Hippocampal formation (tissue), 2 donors: ENCODE measurements at places on chromosomes 1 and 21.

DNA sequence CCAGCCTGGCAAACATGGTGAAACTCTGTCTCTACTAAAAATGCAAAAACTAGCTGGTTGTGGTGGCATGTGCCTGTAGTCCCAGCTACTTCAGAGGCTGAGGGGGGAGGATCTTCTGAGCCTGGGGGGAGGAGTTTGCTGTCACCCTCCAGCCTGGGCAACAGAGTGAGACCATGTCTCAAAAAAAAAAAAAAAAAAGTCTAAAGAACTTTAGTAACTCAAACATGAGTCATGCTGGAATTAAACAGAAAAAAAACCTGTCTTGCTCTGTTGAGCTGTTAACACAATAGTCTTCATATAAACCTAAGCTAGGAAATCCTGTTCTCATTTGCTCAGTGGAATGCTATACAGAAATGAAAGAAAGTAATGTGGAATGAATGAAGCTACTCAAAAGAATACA lies 16.7 kb upstream of the DISP1 start:
- no peak for DNase-seq

GRCh38 chr1:8083739-8084484 lies 57.8 kb upstream of the ERRFI1 start:
- DNase-seq = no peak

GRCh38 chr1:7462617-7463016 lies 308.5 kb upstream of the VAMP3 start:
- no peak for DNase-seq

DNA sequence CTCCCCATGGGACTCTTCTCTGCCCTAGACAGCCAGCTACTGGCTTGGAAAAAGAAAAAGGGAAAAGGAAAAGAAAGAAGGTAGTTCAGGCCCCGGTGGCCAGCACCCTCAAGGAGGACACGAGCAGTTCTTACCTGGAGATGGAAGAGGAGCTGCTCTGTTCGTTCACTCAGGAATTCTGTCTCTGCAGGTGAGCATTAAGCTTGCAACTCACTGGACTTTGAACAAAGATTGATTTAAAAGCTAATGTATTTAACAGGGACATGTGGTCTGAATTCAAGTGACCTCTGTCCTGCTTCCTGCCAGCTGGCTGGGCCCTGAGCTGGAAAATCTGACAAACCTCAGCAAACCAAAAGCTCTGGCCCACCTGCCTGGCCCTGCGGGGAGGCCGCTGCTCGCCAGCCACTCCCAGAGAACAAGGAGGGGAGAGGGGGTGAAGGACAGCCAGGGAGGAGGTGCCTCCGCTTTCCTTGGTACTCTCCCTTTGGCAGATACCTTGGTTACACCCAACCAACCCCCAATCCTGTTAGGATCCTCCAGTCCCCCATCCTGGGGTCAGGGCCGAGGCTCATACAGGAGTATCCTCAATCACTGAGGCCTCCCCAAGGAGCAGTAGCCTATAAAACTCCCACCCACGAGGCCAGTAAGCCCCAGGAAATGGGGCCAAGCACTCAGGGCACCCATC lies at the start of gene PDZK1:
Gene PDZK1 (minus strand): TSS at position 186 of the 685 bp plus-strand sequence. CDS start 19,347 bp downstream, outside the sequence.
- no peak for DNase-seq

DNA sequence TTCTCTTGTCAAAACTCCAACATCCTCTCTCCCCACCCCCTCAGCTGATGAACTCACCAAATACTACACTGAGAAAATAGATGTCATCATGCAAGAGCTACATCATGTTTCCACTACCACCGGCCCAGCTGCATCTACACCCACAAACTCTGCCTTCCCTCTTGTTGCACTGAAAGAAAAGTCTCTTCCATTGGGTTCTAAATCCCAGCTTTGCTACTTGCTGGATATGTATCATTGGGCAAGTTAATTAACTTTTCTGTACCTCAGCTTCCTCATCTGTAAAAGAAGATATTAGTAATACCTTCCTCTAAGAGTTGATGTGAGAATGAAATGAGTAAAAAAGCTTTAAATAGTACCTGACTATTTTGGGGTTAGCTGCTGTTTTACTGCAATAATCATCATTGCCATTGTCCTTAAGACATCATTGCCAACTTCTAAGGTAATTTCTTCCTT lies 108.6 kb downstream of the OLFML2B start:
- DNase-seq = no peak

DNA sequence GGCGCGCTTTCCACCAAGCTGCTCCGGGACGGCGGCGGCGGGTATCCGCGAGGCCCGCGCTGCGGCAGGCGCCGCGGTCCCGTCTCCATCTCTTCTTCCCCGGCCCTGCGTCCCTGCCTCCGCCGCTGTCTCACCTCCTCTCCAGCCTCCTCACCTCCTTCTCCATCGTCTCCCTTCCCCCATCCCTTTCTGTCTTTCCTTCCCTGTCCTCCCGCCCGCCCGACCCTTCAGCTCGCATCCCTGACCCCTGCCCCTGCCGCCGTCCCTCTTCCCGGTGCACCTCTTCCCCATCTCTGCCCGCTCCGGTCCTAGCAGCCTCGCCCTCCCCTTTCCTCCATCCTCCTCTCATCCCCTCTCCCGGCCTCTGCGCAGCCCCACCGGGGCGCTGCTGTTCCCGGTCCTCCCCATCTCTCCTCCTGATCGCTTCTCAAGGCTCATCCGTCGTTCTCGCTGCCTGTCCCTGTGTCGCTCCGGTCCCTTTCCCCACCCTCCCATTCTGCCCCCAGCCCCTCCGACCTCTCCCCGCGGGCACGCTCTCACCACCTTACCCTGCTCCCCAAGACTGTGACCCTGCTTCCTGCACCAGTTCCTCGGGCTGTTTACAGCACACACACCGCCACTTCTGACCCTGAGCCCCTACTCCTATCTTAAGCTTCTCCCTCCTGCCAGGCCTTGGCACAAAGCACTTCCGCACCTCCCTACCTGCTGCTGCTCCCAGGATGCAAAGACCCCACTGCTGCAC lies 760 bp upstream of the NPHP4 start:
- no peak for DNase-seq

DNA sequence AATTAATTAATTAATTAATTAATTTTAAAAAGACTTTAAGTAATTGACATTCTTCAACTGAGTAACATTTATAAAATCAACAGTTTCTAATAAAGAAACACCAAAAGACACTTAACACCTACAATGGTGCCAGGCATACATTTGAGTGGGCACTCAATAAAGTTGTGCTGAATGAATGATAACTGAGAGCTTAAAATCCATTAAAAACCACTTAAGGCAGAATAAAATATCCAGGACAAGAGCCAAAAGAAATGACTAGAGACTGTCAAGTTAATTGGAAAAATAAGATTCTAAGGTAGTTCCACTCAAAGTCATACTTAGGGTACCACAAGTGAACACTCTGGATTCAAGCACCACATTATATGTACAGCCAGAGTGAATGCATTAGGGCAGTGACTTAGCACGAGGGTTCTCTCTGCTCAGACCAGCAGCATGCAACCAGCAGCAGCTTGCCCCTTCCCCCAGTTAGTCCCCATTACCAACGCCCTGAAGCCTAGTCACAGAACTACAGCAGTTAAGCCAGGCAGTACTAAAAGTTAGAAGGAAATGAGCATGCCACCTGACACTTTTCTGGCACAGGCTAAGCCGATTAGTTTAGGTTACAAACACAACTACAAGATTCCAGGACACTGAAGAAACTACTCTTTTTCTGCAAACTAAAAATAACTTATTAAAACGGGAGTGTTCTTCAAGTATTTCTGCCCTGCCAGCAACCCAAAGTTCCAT lies 46.5 kb downstream of the LUZP1 start:
- no peak for DNase-seq

- no peak for DNase-seq
These were observed 38.3 kb downstream of the ELK4 start for GRCh38 chr1:205593532-205593931.

DNA sequence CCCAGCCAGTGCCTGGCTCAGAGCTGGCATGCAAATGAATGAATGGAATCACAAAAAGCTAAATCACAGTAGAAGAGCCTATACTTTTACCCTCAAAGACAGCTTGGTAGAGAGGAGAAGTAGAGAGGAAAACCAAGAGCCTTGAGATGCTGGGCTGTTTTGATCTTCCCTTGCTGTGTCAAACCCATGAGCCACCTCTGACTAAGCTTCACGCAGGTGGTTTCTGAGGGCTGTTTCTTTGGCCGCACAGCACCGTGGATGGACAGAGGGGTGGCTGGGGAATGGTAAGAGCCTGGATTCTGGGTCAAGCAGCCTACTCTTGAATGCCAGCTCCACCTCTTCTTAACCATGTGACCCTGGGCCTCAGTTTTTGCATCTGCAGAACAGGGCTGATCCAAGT lies 18.6 kb downstream of the ABCG1 start:
- DNase-seq = no peak
